ENCODE measurements at places on chromosomes 1 and 21.

DNA sequence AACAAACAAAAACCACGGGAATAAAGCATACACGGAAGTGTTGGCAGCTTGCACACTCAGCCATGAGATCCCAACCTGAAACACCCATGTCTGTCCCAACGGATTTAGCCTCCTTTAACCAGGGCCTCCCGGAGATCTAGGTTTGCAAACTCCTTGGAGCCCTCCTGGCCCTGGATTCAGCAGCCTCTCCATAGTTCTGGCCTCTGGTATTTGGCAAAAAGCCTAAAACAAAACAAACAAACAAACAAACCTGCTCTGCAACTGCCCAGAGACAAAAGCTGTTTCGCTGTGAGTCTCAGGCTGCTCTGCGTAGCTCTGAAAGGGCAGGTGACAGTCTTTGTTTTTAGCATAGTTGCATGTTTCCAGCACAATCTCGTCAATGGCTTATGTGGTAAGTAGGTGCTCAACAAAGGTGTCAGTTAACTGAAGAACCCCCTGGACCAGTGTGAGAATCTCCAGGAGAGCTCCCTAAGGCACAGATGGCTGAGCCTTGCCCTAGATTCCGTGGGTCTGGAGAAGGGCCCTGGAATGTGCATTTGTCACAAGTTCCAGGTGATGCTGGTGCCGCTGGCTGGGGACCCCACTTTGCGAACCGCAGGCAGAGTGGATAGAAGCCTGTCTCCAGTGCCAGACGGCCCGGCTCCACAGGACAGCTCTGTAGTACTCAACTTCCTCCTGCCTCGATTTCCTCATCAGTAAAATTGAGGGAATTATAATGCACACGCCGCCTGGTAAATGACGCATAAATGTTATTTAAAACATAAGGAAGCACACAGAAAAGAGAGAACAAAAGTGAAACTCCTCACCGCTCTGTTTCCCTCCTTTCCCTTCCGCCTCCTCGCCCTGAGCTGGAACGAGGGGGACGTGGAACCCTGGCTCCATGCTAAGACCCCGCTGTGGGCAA, 86.2 kb downstream of the RIPK4 start:
- DNase-seq, result no peak

DNA sequence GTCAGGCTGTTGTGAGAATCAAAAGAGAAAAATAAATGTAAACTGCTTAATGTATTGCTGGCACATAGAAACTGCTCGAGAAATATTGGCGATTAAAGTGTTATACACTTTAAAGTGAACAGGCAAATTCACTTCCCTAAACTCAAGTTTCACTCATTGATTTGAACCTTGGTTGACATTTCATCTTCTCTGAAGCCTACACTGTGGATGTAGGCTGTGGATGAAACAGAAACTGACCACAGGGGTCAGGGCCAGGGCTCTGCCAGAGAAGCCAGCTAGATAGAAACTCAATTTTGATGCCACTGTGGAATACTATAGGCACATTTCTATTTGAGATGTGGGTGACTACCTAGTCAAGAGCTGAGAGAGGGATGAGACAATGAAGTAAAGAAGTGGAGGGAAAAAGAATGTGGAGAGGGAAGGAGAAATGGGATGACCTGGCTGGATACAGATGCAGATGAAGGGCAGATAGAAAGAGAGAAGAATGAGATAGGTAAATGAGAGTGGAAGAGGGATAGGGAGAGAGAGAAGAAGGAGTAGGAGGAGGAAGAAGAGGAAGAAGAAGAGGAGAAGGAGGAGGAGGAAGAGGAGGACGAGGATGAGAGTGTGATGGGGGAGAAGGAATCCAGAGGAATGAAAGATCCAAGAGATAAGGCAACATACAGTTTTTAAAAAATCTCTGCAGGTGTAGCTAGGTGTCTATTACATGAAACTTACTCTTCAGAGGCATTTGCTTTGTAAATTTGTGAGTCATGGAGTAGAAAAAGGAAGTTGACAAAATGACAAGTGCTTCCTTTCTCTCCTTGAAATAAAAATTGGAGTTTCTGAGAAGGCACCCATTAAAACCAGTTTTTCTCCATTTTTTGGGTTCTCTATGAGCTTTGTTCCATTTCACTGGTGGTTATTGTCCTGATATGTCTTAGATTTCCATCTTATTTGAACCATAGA, 17.4 kb upstream of the CD1D start:
- DNase-seq, result no peak

GRCh38 chr1:237237721-237238120, 195.7 kb downstream of the RYR2 start:
- no peak for DNase-seq

DNA sequence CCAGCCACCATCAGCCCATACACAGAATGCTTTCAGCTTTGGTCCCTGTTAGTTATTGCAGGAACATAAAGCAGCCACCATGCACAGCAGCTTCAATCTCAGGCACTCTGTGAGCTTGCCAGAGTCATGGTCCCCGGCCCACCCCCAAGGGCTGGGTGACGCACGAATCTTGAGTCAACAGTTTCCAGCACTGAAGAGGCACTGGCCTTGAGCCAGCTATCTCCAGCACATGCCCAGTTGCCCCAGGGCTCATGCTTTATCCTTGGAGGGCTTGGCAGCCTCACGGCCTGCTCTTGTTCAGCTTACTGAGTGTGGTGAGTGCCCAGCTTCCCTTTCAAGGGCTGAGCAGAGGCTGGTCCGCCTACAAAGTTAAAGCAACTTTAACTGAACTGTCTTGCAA, 200.7 kb upstream of the RAB4A start:
- no peak for DNase-seq

- DNase-seq, result no peak
These were observed 130.7 kb upstream of the IGSF21 start for GRCh38 chr1:17976854-17977253.

DNA sequence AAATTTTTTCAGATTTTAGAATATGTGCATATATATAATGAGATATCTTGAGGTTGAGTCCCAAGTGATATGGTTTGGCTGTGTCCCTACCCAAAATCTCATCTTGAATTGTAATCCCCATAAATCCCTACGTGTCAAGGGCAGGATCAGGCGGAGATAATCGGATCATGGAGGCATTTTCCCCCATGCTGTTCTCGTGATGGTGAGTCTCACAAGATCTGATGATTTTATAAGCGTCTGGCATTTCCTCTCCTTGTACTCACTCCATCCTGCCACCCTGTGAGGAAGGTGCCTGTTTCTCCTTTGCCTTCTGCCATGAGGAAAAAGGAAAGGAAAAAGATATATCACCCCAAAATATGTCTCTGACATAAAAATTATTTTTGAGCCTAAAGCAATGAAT, 64.6 kb downstream of the TOR3A start:
- no peak for DNase-seq
